Osteocyte (in vitro differentiated cells): ENCODE measurements at places on chromosomes 1 and 21.

DNA sequence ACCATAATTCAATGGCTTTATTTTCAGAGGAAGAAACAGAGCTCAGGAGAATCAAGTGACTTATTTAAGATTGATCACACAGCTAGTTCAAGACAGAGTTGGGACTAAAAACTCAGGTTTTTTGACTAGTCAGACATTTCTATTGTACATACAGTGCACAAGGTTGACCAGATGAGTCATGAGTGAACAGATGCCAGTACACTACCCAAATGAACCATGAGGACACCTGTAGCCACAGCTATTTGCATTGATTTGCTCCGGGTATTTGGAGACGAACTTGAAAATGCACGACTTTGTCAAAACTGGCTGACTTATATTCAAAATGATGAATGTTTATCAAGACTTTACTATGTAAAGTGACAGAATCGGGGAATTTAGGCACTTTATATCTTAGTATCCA is 161.7 kb upstream of the ST6GALNAC5 start:
- no peak for DNase-seq

- no peak for DNase-seq
These were observed 6.0 kb downstream of the CZIB start for GRCh38 chr1:53214376-53214940.

- DNase-seq = no peak
These were observed 3.5 kb upstream of the ACTA1 start for GRCh38 chr1:229437443-229437842.

DNA sequence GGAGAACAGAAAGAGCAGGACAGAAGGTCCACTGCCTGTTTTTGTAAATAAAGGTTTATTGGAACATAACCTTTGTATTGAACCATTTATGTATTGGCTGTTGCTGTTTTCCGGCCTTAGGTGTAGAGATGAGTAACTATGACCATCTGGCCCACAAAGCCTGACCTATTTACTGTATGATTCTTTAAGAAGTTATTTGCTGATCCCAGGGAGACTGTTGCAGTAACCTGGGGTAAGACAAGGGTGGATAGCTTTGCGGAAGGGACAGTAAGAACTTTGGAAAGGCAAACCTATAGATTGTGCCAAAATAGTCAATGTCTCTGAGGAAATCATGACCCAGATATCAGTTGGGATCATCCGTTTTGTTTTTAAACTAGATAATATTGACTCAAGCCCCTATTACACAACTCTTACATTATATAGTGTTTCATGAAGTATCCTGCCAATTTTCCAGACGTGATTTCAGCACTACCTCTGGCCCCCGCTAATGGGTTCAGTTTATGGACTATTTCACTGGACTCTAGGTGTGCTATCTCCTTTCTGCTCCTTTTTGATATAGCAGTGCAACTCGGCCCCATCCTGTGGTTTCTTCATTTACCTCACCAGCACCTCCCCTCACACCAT is 20.8 kb upstream of the TLCD4 start:
- DNase-seq = no peak

DNA sequence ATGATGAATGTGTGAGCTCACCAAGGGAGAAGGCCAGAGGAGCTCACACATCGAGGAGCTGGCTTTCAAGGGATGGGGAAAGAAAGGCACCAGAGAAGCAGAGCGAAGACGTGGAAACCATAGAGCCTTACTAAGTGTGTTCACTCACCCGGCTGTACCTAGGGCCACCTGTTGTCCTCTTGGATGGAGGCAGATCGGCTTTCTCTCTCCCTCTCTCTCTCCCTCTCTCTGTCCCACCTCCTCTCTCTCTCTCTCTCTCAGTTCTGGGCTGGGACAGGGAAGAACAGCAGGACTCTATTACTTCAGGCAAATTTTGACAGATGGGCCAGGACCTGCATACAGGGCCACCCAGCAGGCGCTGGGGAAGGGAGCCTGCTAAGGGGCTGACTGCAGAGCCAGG is 64.8 kb downstream of the HIVEP3 start:
- no peak for DNase-seq

- DNase-seq = no peak
These were observed 9.6 kb downstream of the DUSP23 start for GRCh38 chr1:159790237-159790917.

DNA sequence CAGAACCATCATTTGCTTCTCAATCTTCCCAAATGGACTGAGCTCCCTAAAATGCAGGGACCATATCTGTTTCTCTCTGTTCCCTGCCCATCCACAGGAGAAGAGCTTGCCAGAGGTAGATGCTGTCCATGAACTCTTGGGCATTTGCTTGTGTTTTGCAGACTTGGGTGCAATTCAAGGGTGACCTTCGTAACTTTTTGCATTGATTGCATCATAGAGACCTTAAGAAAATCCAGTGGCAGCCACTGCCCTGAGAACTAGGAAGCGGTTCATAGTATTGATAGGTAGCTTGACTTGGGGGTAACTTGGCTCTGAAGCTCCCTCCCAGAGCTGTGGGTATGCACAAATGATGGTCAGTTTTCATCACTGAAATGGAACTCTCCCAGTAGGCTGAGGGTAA is 34.3 kb upstream of the EDEM3 start:
- DNase-seq = no peak

- DNase-seq = no peak
These were observed 7.7 kb downstream of the ARHGEF2 start for GRCh38 chr1:155970531-155971167.

DNA sequence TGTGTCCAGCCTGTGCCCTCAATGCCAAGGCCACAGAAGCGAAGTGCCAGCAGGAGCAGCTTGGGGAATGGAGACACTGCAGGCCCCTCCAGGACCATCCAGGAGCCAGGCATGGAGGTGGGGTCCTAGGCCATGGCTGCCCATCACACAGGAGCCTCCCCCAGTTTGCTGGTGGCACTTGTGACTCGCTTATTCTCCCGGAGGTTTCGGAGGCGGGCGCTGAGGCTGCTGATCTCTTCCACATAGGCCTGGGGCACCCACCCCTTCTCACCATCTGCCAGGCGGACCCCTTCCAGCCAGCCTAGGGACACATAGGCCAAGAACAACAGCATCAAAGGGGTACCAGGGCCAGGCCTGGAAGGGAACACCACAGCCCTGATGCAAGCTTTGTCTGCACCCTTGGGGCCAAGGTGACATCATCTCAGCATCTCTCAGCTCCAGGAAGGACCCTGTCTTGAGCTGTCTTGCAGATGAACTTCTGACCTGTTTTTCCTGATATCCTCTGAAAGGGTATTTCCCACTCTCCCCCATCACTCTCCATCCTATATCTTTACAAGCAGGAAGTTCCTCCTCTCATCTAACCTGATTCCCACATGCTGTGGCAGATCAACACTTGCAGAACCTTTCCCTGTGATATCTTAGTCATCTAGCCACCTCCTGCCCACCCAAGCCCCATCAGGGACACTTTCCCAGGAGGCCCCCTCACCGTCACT is 13.9 kb downstream of the ARHGEF19 start:
- DNase-seq = no peak

DNA sequence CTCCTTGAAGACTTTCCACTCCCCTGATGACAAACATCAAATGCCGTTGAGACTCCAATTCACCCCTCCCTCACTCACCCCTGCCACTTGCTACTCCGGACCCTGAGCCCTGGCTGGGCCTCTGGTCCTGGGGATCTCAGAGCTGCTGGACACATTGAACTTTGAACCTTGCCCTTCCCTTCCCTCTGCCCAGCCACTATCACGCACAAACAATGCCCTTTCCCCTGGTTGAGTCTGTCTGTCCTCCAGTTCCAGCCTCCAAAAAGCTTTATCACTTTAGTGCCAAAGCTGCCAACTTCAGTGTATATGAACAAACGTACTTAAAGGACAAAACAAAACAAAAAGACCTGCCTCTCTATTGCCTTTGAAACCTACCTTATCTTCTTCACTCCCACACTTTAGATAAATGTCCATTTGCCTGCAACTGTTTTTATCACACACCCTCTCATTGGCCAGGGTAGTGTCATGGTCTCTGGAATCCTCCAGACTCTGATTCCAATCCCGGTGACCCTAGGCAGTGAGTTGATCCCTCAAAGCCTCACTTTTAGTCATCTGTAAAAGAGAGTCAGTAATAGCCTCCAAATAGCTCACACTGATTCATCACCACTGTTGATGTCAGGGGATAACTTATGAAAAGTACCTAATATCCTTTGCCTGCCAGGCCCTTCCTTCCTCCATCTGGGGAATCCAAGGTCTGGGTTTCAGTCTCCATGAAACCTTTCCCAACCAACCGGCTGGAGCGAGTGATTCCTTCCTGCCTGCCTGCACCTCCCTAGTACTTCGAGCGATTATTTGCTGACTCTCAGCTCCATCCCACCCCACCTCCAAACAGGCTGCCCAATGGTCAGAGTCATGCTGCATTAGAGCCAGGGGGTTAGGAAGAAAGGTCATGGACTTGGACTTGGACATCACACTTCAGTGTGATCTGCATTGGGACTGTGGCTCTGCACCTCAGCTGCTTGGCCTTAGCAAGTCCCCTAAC is 15.9 kb upstream of the SPOCD1 start:
- DNase-seq = no peak

- no peak for DNase-seq
These were observed 273.9 kb upstream of the FMN2 start for GRCh38 chr1:239817801-239818200.

- no peak for DNase-seq
These were observed 194.0 kb downstream of the KCNK2 start for GRCh38 chr1:215276582-215276981.

DNA sequence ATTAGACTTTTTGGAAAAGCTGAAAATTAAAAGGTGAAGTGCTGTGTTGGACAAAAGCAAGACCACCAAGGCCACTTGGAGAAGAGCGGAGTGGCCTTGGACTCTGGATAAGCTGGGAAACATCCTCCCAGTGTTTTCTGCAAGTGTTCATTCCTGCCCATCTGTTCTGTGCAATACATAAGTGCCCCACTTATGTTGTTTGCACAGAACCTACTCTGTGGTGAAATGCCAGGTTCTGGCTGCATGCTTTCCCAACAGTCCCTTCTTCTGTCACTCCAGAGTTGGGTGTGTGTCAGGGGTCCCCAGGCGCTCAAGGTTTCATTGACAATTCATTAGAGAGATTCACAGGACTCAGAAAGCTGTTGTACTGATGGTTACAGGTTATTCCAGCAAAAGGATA is 30.3 kb downstream of the NHLH2 start:
- no peak for DNase-seq

DNA sequence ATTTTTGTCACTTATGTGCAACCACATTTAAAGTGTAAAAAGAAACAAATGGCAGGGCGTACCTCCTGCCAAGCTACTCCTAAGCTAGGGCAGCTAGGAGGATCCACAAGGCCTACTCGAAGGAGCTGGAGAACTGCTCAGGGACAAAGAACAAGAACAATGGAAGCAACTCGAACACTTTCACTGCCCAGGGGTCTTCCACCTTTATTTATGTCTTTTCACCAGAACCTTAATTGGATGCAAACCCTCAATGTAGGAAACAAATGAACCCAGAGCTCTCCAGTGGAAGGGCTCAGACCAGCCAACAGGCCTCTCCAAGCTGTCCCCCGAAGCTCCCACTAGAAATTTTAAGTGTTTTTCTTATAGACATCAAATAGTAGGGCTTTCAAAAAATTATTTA is 39.9 kb downstream of the C1orf198 start:
- peak; percentile 15 for DNase-seq

GRCh38 chr1:65792669-65793358 is at the start of gene PDE4B:
Gene PDE4B (plus strand): TSS chr1:65792895.
- no peak for DNase-seq

- no peak for DNase-seq
These were observed 28.6 kb upstream of the JUN start for GRCh38 chr1:58812468-58812867.

DNA sequence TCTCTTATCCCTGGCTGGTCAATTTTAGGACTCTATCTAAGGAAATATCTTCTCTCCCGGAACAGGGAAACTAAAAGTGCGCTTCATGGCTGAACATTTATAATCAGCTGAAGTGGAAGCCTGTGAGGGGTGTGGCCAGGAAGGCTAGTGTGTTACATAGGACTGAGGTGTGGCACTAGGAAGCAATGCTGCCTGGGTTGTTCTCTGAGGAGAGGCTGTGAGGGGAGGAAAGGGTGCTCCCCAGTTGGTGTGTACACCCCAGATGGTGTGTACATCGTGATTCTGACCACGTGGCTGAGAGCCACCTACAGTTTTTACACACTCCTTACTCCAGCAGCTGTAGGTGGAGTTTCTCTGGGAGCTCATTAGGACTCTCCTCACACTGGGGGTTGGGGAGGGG is 16.3 kb downstream of the NTPCR start:
- no peak for DNase-seq

- DNase-seq = no peak
These were observed 22.3 kb downstream of the MYBPH start for GRCh38 chr1:203153051-203153988.

DNA sequence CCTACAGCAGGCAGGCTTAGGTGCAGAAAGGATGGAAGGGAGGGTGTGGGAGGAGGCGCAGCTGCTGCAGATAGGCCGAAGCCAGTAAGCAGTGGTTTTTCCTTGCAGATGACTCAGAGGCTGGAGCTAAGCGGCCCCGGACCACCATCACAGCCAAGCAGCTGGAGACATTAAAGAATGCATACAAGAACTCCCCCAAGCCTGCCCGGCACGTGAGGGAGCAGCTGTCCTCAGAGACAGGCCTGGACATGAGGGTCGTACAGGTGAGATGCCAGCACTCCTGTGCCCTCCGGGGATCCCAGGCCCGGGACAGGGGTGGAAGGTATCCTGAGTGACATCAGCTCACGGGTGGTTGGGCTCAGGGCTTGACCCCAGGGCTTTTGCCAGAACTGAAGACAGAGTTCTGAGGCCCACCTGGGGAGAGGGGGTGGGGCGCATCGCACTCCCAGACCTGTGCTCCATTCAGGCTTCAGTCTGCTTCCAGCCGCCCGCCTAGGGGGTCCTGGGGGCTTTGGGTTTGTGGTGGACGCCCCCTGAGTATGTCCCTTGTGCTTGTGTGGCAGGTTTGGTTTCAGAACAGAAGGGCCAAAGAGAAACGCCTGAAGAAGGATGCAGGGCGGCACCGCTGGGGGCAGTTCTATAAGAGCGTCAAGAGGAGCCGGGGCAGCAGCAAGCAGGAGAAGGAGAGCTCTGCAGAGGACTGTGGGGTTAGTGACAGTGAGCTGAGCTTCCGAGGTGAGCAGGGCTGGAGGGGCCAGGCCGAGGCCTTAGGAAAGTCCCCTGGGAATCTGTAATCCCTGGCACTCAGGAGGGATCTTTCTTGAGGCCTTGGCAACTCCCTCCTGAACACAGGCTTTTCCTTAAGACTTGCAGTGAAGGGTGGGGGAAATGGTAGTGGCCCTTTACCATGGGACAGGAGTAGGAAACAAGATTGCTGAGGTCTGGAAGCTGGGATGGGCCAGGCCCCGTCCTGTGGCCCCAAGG is 41.5 kb downstream of the LHX4 start:
- DNase-seq = peak; percentile 68

- DNase-seq = peak; percentile 84
These were observed 3.3 kb downstream of the KRTAP10-3 start for GRCh38 chr21:44555200-44555875.
